ENCODE measurements at places on chromosomes 6 and 20. TPM values are rescaled to one million over a fixed set of nuclear protein-coding genes. Genes with fewer than 3 reads are reported as not detected.

- peaks cover 30% of the 10 kb centered on the region for H3K4me1 ChIP-seq
- peak; percentile 58 for DNase-seq
- H3K4me3 ChIP-seq: peak overlapping the region; percentile 25
- H3K36me3 ChIP-seq: peaks cover 25% of the 10 kb centered on the region
Measured at GRCh38 chr6:13302751-13303667, 25.3 kb downstream of the TBC1D7 start.

- H3K36me3 ChIP-seq: no peaks in the 10 kb centered on the region
- peak overlapping the region; percentile 19 for H3K4me3 ChIP-seq
- peaks cover 9% of the 10 kb centered on the region for H3K27me3 ChIP-seq
- no peak overlapping the region for H3K27ac ChIP-seq
Measured at GRCh38 chr6:28977341-28978132, 27.6 kb downstream of the ZNF311 start.

- no peak overlapping the region for H3K4me3 ChIP-seq
- H3K4me1 ChIP-seq: peaks cover 28% of the 10 kb centered on the region
- no peak overlapping the region for H3K27ac ChIP-seq
- DNase-seq: no peak
- H3K36me3 ChIP-seq: no peaks in the 10 kb centered on the region
Measured at GRCh38 chr20:59146780-59147565, 16.6 kb upstream of the ZNF831 start.

GRCh38 chr6:161088676-161089328, 97.2 kb downstream of the MAP3K4 start:
- no peak for DNase-seq
- peaks cover 7% of the 10 kb centered on the region for H3K36me3 ChIP-seq
- H3K27ac ChIP-seq: no peak overlapping the region
- no peak overlapping the region for H3K4me3 ChIP-seq
- no peaks in the 10 kb centered on the region for H3K27me3 ChIP-seq

DNA sequence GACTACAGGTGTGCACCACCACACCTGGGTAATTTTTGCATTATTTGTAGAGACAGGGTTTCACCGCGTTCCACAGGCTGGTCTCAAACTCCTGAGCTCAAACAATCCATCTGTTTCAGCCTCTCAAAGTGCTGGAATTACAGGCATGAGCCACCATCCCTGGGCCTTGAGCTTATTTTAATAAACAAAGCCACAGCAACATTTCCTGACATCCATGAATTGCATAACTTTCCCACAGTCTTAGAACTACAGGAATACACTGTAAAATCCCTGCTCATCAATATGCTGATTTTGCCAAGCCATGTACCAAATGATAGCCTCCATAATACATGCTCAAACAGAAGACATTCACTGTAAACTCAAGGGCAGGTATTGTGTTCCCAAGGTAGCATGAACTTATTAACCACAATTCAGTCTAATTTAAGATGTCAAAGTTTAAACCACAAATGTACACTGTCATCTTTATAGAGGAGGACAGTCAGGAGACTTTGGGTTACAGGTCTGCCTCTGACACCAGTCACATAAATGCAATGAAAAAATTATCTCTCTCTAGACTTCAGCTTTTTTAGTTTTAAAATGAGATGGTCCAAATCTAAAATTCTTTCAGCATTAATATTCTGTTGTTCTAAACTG, 40.0 kb downstream of the NUDT3 start:
- H3K27ac ChIP-seq: peak overlapping the region; percentile 47
- peaks cover 47% of the 10 kb centered on the region for H3K4me1 ChIP-seq
- no peak for DNase-seq
- no peak overlapping the region for H3K4me3 ChIP-seq
- no peaks in the 10 kb centered on the region for H3K27me3 ChIP-seq

DNA sequence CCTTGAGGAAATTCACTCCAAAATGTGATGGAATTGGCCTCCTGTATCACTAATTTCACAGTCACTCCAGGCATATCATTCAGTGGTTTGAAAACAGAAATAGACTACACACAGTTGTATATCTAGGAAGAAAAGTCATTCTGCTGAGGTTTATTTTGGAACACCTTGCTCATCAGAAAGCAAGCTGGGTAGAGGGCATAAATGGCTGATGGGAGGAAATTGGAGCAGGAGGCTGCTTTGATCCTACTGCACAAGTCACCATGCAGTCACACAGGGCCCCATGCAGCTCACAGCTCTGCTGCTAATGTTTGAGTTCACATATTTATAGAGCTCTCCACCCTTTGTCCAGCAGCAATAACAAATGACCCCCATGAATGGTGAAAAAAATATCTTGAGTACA, 12.3 kb downstream of the NHLRC1 start:
- H3K36me3 ChIP-seq: no peaks in the 10 kb centered on the region
- no peaks in the 10 kb centered on the region for H3K27me3 ChIP-seq
- peak overlapping the region; percentile 34 for H3K27ac ChIP-seq
- H3K4me3 ChIP-seq: no peak overlapping the region

- no peak overlapping the region for H3K4me3 ChIP-seq
- H3K36me3 ChIP-seq: peaks cover 21% of the 10 kb centered on the region
- H3K4me1 ChIP-seq: no peaks in the 10 kb centered on the region
- no peak for DNase-seq
- H3K27me3 ChIP-seq: no peaks in the 10 kb centered on the region
Measured at GRCh38 chr20:16515046-16515445, 58.2 kb downstream of the KIF16B start.

ECT2L gene
- total RNA-seq: not detected

- no peaks in the 10 kb centered on the region for H3K27me3 ChIP-seq
- no peak overlapping the region for H3K4me3 ChIP-seq
- H3K36me3 ChIP-seq: no peaks in the 10 kb centered on the region
- H3K27ac ChIP-seq: no peak overlapping the region
- DNase-seq: no peak
- no peaks in the 10 kb centered on the region for H3K4me1 ChIP-seq
Measured at GRCh38 chr6:66103954-66104353, 396.9 kb upstream of the EYS start.

TP53TG5 gene
- not detected for total RNA-seq

VSX1 gene
- 3.0 TPM for total RNA-seq

DNA sequence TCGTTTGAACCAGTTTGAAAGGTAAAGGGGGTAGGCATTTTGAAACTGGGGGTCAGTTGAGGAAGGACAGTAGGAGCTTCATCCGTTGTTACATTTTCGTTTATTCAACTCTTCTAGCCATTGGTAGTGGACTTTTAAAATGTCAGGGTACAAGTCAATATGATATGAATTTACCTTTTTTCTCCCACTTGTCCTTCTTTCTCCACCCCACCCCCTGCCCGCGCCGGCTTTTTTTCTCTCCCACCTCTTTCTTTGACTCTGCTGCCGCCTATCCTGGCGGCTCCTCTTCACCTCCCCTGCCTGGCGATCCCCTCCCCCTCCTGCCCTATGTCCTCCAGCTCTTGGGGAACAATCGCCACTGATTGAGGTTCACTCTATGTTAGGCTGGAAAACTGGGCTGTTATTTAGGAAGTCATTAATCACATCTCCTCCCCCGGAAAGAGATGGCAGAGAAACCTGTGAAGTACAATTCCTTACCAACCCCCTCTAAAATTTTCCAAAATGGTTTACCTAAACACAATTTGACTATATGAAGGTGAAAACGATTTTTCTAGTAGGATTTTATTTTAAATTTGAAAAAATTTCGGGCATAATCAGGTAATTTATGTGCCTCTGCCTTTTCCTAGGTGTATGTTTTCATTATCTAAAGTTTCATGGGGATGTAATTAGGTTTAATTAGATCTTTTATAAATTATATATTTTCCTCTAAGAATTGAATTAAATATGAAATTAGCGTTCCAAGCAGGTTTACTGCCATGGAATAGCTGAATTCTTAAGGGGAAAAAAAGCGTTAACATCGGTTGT, 778 bp upstream of the LIN28B start:
- H3K4me1 ChIP-seq: no peaks in the 10 kb centered on the region
- no peak overlapping the region for H3K27ac ChIP-seq
- no peak for DNase-seq
- no peaks in the 10 kb centered on the region for H3K36me3 ChIP-seq
- H3K27me3 ChIP-seq: peaks cover 77% of the 10 kb centered on the region

- no peak for DNase-seq
- H3K4me3 ChIP-seq: no peak overlapping the region
- H3K36me3 ChIP-seq: no peaks in the 10 kb centered on the region
- no peak overlapping the region for H3K27ac ChIP-seq
- no peaks in the 10 kb centered on the region for H3K27me3 ChIP-seq
Measured at GRCh38 chr6:81465859-81466258, 286.6 kb downstream of the TENT5A start.

GRCh38 chr6:138229072-138229471, 10.8 kb upstream of the PBOV1 start:
- H3K27ac ChIP-seq: no peak overlapping the region
- no peaks in the 10 kb centered on the region for H3K27me3 ChIP-seq
- no peak for DNase-seq
- H3K4me3 ChIP-seq: no peak overlapping the region
- no peaks in the 10 kb centered on the region for H3K36me3 ChIP-seq

DNA sequence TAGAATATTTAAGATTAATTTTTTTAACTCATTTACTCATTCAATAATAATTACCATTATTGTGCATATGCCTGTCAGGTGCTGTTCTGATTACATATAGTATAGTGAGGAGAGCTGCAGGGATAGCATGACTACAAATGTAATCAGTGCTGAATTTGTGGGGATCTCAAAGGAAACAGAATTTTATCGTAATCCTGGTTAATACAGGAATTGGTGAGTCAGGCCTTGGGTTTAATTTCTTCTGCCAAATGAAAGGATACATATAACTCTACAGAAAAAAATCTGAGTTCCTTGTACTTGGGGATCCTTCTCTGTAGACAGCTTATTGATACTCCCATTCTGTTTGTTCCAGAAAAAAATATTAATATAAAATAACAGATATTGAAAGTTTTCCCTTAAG, 297.2 kb downstream of the GJA1 start:
- no peaks in the 10 kb centered on the region for H3K27me3 ChIP-seq
- H3K36me3 ChIP-seq: no peaks in the 10 kb centered on the region
- no peaks in the 10 kb centered on the region for H3K4me1 ChIP-seq

DNA sequence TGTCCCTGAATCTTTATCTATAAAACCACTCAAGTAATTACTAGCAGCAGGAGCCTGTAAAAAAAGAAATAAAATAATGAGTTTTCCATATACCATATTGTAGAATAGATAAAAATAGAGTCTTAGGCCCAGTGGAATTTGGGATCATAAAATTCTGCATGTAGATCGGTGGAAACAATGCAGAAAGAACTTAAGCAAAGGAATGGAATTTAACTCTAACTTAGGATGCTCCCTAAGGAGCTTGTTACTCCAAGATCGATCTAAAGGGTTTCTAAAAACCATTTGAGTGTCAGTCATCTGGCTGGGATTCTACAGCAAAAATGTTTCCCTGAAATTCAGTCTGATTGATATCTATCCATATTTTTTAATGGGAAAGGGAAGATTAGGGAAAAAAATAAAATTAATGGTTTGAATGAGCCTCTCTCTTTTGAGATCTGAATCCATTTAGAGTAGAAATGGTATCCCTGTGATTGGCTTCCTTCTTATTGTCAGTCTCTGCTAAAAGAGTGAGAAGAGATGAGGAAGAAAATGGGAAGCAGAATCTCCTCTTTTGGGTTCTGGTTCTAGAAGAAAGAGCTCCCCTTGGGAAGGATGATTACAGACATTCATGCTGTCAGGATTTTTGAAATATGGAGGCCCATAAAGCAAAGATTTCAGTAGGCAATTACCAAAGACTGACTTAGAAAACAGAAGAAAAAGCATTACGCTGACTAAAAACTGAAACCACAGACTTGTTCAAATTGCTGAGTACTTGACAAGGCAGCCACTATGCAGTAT, 564.3 kb upstream of the MARCKS start:
- no peak overlapping the region for H3K27ac ChIP-seq
- H3K36me3 ChIP-seq: no peaks in the 10 kb centered on the region
- H3K4me3 ChIP-seq: no peak overlapping the region
- DNase-seq: no peak

- H3K27ac ChIP-seq: no peak overlapping the region
- H3K36me3 ChIP-seq: no peaks in the 10 kb centered on the region
- H3K4me3 ChIP-seq: no peak overlapping the region
- no peak for DNase-seq
- no peaks in the 10 kb centered on the region for H3K4me1 ChIP-seq
Measured at GRCh38 chr6:90790058-90790457, 203.2 kb upstream of the MAP3K7 start.

TBXT gene
- total RNA-seq: not detected

- no peak overlapping the region for H3K4me3 ChIP-seq
- H3K36me3 ChIP-seq: no peaks in the 10 kb centered on the region
- peaks cover 7% of the 10 kb centered on the region for H3K4me1 ChIP-seq
- no peak overlapping the region for H3K27ac ChIP-seq
- H3K27me3 ChIP-seq: no peaks in the 10 kb centered on the region
Measured at GRCh38 chr6:3061501-3061941, 6.8 kb upstream of the RIPK1 start.

DNA sequence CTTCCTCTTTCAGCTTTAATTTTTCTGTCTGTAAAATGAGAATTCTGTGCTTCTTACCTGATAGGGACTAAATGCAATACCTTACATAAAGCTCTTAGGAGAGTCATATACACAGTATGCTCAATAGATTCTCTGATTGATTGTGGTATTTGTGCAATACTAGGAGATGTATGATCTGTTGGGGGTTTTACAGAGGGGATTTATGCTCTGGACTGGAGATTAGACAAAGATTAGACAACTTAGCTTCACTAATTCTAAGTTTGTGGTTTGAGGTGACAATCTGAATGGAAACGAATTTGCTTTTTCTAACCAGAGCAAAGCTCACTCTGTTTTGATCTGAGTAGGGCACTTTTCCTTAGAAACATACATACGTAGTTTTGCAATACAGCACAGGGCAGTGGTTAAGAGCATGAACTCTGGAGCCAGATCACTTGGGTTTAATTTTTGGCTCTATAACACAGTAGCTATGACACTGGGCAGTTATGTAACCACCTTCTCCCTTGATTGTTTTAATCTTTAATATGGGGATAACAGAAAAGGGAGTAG, 126.2 kb downstream of the RNF144B start:
- no peaks in the 10 kb centered on the region for H3K27me3 ChIP-seq
- no peak overlapping the region for H3K4me3 ChIP-seq
- DNase-seq: no peak

- H3K36me3 ChIP-seq: no peaks in the 10 kb centered on the region
- peak overlapping the region; percentile 91 for H3K27ac ChIP-seq
- H3K4me1 ChIP-seq: peaks cover 37% of the 10 kb centered on the region
- DNase-seq: no peak
- H3K27me3 ChIP-seq: no peaks in the 10 kb centered on the region
- no peak overlapping the region for H3K4me3 ChIP-seq
Measured at GRCh38 chr6:2982426-2983117, 11.2 kb upstream of the SERPINB6 start.

- no peaks in the 10 kb centered on the region for H3K36me3 ChIP-seq
- no peaks in the 10 kb centered on the region for H3K27me3 ChIP-seq
- no peak overlapping the region for H3K4me3 ChIP-seq
- H3K27ac ChIP-seq: no peak overlapping the region
- no peak for DNase-seq
- no peaks in the 10 kb centered on the region for H3K4me1 ChIP-seq
Measured at GRCh38 chr6:13116155-13116554, 212.2 kb downstream of the TBC1D7 start.
